Immature natural killer cell (primary cell): ENCODE measurements at places on chromosomes 2 and 18. TPM values are rescaled to one million over a fixed set of nuclear protein-coding genes. Genes with fewer than 3 reads are reported as not detected.

SERPINB7 gene
- not detected for polyA plus RNA-seq

ALPG gene
- polyA plus RNA-seq, result not detected

PRADC1 gene
- polyA plus RNA-seq, result 34.1 TPM

GKN2 gene
- not detected for polyA plus RNA-seq

GRCh38 chr2:173264603-173265366 lies 89.9 kb upstream of the CDCA7 start:
- peak; percentile 7 for DNase-seq

DNA sequence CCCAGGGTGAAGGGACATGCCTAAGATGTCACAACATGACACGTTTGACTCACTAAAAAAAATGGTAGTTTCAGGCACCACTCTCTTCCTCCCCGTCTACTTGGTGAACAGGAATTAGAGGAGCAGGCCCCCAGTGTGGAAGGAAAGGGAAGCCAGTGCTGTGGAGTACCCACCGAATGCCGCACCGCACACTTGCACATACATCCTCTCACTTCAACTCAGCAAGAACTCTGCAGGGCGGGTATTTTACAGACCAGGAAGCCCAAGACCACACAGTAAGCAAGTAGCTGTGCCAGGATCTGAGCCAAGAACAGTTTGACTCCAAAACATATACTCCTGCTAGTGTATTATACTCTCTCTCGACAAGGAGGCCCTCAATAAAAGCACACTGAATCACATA lies 69.8 kb downstream of the BCL2 start:
- DNase-seq, result no peak

- no peak for DNase-seq
These were observed 88.1 kb downstream of the EIPR1 start for GRCh38 chr2:3289526-3289925.

GRCh38 chr18:66874375-66874774 lies 270.5 kb upstream of the CDH19 start:
- no peak for DNase-seq

- no peak for DNase-seq
These were observed 54.8 kb downstream of the NBAS start for GRCh38 chr2:15506229-15506819.

GRCh38 chr2:69646714-69647113 lies 3.2 kb upstream of the AAK1 start:
- no peak for DNase-seq

DNA sequence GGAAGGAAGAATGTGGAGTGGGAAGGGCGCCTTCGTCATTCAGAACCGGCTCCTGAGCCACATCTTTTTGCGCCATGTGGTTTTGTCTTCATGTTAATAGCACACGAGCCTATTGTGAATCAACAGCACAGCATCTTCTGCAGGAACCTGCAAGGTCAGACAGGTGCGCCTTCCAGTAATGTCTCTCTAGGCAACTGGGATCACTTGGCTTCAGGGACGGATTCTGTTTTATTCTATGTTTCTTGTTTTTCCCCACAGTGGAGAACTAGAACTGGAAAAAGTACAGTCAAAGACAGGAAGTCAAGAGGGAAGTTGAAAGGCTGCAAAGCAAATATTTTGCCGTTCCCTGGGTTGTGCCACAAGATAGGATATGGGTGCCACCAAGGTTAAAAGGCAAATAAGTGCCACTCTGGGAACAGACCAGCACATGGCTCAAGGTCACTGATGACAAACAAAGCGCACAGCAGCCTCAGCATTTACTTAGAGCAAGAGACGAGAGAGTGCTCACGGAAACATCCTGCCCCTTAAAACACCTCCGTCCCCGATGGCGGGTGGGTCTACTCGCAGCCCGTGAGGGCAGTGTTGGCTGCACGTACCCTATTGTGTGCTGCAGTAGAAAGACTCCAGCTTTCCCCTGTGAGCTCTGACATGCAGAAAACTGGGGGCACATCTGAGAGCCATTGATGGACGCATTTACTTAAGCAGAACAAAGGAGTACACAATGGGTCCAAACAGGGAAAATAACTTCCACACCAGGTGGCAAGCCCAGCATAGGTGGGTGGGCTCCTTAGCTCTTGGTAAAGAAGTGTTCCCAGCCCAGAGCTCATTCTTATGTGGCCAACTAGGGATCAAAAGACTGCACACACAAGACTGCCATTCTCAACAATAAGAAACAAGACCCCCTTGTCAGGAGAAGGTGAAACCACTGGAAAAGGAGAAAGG lies 107.2 kb upstream of the PARD3B start:
- no peak for DNase-seq
